Thoracic aorta (tissue), 2 donors: ENCODE measurements at places on chromosomes 2 and 18.
A peak's percentile ranks its signal among the peaks of the same experiment; 100 is the strongest.

DNA sequence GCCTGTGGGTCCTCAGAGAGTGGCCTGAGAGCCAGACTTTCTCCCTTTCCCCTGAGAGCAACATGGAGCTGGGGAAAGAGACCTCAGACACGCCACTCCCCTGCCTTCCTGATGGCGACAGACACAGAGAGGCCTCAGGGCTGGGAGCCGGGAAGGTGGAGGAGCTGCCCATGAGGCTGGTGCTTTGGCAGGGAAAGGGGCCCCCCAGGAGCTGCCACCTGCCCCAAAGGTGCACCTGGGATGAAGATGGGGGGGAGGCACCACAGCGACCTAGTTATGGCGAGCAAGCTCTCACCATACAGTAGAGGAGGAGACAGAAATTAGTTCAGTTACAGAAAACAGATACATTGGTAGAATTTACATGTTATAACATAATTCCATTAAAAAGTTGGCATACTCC lies 80.7 kb upstream of the PXDN start:
- DNase-seq, result no peak
- peaks cover 19% of the 10 kb centered on the region for H3K4me1 ChIP-seq
- peak overlapping the region; percentile 75 for H3K4me3 ChIP-seq
- peak overlapping the region; percentile 95 for H3K27ac ChIP-seq
- H3K27me3 ChIP-seq, result no peaks in the 10 kb centered on the region

- H3K27ac ChIP-seq, result no peak overlapping the region
- H3K4me3 ChIP-seq, result no peak overlapping the region
- H3K27me3 ChIP-seq, result no peaks in the 10 kb centered on the region
- no peak for DNase-seq
- no peaks in the 10 kb centered on the region for H3K4me1 ChIP-seq
Measured at GRCh38 chr2:224359569-224359968, 42.3 kb downstream of the FAM124B start.

DNA sequence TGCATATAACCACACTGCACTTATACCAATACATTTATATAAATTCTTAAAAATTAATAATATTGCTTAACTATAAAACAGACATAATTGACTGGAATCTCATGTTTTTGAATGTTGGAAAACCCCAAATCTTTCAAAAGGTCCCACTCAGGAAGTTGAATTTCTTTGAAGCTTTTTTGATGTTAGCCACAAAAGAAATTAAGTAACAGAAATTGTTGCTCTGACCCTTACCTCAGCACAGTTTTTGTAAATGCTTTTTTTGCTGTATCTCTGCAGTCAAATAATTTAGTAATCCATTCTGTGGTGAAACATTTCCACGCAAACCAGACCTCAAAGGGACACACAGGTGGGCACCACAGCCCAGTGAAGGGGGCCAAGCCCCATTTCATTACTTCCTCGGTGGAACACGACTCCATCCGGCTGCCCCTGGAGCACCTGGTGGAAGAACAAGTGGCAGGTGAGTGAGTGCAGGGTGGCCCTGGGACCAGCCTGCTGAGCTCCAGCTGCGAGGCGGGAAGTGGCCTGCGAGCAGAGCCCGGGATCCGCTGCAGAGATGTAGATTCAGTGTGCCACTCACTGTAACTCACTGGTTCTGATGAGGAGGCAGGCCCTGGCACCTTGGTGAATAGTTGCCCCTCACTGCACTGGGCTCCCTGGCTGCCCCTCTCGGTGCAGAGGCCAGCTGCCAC lies 8.4 kb downstream of the SCLY start:
- H3K27me3 ChIP-seq, result no peaks in the 10 kb centered on the region
- H3K4me3 ChIP-seq, result no peak overlapping the region
- H3K36me3 ChIP-seq, result peaks cover 7% of the 10 kb centered on the region
- no peaks in the 10 kb centered on the region for H3K4me1 ChIP-seq
- H3K27ac ChIP-seq, result no peak overlapping the region

- H3K27me3 ChIP-seq, result no peaks in the 10 kb centered on the region
- DNase-seq, result peak; percentile 85
- H3K27ac ChIP-seq, result peak overlapping the region; percentile 90
- no peak overlapping the region for H3K4me3 ChIP-seq
- peaks cover 52% of the 10 kb centered on the region for H3K4me1 ChIP-seq
Measured at GRCh38 chr2:217652761-217653639, 349.8 kb downstream of the TNS1 start.

GRCh38 chr2:230011617-230012016 lies 57.1 kb downstream of the SLC16A14 start:
- no peak overlapping the region for H3K4me3 ChIP-seq
- no peaks in the 10 kb centered on the region for H3K36me3 ChIP-seq
- peaks cover 8% of the 10 kb centered on the region for H3K4me1 ChIP-seq
- no peaks in the 10 kb centered on the region for H3K27me3 ChIP-seq
- DNase-seq, result no peak

GRCh38 chr2:96505231-96505889 lies at the start of gene NEURL3:
Gene NEURL3, minus strand, starts transcription at chr2:96505357. Its CDS starts 71 bp downstream, at chr2:96505286.
- peaks cover 22% of the 10 kb centered on the region for H3K4me1 ChIP-seq
- no peak for DNase-seq
- H3K36me3 ChIP-seq, result no peaks in the 10 kb centered on the region
- H3K27ac ChIP-seq, result no peak within 1 kb of the TSS

DNA sequence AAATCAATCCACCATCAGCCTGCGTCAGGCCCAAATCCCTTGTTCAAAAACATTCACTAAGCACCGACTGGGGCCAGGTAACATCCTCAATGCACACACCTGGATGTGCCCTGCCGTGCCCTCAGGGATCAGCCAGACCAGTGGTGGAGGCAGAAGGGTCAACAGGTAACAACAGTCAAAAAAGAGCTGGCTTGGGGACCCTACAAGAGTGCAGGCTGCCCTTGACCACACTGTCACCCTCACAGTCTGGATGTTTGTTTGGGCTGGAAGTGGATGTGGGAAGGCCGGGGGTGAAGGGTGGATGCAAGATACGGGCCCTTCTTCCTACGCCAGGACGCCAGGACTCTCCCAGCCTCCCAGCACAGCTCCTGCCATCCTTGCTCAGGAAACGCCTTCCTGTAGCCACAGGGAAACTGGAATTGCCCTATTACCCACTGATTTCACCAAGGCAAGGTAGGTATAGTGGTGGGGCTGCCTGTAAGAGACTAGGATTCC lies 2.7 kb downstream of the BIN1 start:
- H3K27ac ChIP-seq, result no peak overlapping the region
- no peak for DNase-seq
- H3K27me3 ChIP-seq, result no peaks in the 10 kb centered on the region
- no peak overlapping the region for H3K4me3 ChIP-seq

GRCh38 chr18:30328839-30329238 lies 713.7 kb downstream of the DSC3 start:
- DNase-seq, result no peak
- H3K4me1 ChIP-seq, result no peaks in the 10 kb centered on the region
- H3K4me3 ChIP-seq, result no peak overlapping the region
- H3K27ac ChIP-seq, result no peak overlapping the region

DNA sequence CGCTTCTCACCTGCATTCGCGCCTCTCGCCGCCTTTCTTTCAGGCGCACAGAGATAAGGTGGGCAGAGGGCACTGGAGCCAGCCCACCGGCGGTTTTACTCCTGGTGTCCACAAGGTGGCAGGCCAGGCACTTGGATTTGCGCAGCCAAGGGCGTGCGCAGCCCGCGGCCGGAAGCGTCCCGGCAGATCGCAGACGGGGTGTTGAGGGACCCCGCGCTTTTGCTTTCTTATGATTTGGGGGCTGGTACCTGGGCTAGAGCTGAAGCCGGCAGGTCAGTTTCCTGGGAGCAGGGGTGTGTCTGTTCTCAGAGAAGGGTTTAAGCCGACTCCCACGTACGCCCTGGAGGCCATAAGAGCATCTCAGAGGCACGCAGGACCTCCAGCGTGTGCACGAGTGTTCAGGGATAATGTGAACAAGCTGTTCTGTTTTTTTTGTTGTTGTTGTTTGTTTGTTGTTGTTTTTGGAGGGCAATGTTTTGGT lies 305.6 kb upstream of the CXCR4 start:
- no peaks in the 10 kb centered on the region for H3K36me3 ChIP-seq
- no peak for DNase-seq
- no peak overlapping the region for H3K27ac ChIP-seq
- no peaks in the 10 kb centered on the region for H3K27me3 ChIP-seq
- H3K4me1 ChIP-seq, result peaks cover 4% of the 10 kb centered on the region
- peak overlapping the region; percentile 60 for H3K4me3 ChIP-seq
